GM20000 (cell line): ENCODE measurements at places on chromosomes 1 and 21.

GRCh38 chr1:168257397-168257796 lies 23.3 kb upstream of the TBX19 start:
- DNase-seq: no peak

DNA sequence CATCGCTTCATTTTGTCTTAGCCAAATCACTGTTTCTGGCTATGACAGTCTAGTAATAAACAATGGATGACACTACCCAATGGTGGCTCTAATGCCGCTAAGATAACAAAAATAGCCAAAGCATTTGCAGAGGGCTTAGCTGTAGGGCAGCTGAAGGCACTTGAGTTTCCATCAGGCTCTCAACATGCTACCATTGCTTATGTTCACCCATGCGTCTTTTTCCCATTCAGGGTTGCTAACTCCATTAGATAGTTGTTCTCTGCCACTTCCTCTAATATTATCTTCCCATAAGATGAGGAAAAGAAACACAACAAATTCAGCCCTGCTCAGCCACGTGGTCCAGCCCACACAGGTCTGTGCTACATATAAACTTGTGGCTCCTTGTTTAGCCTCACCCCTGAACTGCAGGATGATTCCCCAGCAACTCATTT lies 159.6 kb downstream of the TOMM20 start:
- no peak for DNase-seq

DNA sequence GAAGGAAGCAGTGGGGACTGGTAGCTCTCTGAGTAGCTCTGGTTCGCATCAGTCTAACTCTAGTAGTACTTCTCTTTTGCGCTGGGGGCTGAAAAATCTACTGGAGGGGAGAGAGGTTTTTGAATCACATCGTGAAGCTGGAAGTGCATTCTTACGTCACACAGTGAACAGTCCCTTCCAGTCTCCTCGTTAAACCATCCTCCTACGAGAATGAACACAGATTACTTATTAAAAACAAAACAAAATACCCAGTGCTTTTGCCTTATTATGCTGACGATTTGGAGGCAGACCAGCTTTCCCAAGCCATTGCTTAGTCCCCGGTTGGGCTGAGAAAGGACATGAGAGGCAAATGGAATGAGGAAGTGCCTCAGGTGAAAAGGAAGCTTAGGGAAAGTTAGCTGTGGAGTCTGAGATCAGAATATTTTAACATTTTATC lies 16.1 kb downstream of the HUNK start:
- no peak for DNase-seq

GRCh38 chr1:113191579-113192076 lies 118.6 kb downstream of the LRIG2 start:
- DNase-seq: no peak

GRCh38 chr21:45333583-45334121 lies 46.0 kb upstream of the POFUT2 start:
- DNase-seq: no peak

DNA sequence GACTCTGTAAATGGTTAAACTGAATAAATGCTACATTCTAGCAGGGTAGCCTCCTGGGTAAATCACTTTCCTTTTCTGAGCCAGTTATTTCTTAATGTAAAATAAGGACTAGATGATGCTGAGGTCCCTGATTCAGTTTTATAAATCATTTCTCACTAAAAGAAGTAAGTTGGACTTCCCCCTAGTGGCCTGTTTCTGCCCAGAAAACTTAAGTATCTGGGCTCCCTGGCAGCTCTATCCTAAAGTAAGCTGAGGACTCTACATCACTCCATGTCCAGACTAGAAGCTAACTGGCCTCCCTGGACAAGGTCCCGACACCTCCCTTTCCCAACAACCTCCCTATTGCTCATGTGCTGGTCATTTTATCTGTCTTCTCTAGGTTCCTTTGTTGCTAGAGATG lies 3.0 kb downstream of the GPN2 start:
- DNase-seq: no peak

- DNase-seq: no peak
Measured at GRCh38 chr1:158989424-158989823, 20.3 kb upstream of the IFI16 start.

- no peak for DNase-seq
Measured at GRCh38 chr1:43524804-43525203, 5.9 kb upstream of the PTPRF start.

GRCh38 chr1:54007613-54008012 lies 10.4 kb downstream of the LDLRAD1 start:
- DNase-seq: peak; percentile 10

GRCh38 chr1:148353461-148354283 lies 129.4 kb downstream of the PPIAL4G start:
- DNase-seq: peak; percentile 26

DNA sequence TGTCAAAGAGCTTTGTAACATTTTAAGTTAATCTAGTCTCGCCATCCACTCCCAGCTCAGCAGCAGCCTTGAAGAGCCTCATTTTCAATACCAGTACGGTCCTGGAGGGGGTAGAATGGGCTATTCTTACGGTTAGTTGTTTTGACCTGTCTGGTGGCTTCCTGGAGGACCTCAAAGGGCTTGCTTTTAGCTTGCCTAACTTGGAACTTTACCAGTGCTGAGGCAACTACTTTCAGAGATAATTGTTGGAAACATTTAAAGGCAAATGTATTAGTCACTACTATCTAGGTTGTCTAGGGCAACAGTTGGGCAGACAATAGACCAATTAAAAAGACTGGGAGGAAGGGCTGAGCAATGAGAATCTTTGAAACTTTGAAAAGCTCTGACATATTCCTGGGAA lies 56.0 kb downstream of the TTLL7 start:
- DNase-seq: no peak

GRCh38 chr1:115319706-115320105 lies 18.3 kb downstream of the NGF start:
- no peak for DNase-seq

- no peak for DNase-seq
Measured at GRCh38 chr21:26842974-26843932, 2.0 kb downstream of the ADAMTS1 start.

- no peak for DNase-seq
Measured at GRCh38 chr1:30273021-30273325, 450.4 kb downstream of the MATN1 start.

DNA sequence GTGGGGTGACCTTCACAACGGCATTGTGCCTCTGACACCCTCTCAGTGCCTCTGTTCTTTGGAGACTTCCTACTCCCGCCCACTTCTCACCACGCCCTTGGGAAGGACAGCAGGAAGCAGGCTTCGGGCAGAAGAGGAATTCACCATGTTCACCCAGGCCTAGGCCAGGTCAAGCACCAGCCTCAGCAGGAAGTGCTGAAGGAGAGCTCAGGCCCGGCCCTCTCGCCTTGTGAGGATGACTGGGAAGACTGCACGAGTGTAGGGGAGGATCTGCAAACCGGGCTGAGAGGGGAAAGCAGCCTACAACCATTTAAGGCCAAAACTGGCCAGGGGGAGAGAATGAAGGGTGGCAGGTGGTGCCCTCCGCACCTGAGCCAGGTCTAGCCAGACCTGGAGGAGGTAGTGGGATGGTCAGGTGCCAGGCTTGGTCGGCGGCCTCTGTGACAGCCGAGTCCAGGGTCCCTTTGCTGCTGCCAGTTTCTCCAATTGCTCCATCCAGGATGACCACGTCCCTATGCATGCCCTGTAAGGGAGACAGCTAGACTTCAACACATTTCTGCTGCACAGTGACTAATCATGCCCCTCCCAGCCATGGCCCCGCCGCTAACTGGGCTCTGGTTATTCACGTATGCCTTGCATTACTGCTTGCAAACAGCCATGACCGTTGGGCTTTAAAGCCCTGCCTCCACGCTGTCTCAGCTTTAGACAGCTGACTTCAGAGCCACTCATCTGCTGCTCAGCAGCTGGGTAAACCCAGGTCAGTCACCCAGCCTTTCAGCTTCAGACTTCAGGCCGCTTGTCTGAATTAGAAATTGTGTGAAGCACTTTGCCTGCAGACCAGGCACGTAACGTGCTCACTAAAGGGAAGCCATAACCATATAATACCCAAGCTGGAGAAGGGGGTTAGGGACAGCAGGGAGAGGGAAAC lies 8.9 kb downstream of the MRTO4 start:
- DNase-seq: no peak

- no peak for DNase-seq
Measured at GRCh38 chr21:17334484-17334883, 178.4 kb upstream of the CXADR start.

- DNase-seq: no peak
Measured at GRCh38 chr1:42973286-42973685, 14.6 kb upstream of the SLC2A1 start.

- no peak for DNase-seq
Measured at GRCh38 chr21:42989816-42990650, 15.7 kb downstream of the PKNOX1 start.

DNA sequence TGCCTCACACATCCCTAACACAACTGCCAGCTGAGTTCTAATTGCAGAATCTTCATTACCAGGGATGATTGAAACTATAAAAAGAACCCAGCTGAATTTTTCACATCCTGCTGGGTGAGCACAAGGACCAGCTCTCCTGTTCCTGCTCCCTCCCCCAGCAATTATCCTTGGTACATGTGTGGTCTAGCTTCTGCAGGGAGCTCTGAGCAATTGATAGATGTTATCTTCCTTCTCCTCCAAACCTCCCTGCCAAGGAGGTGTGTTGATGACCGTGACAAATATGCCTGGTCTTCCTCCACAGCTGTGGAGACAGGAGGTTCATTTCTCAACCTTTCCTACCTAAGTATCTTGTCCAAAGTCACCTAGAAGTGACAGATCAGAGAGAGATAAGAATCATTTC lies 65.3 kb upstream of the MAN1A2 start:
- no peak for DNase-seq

- no peak for DNase-seq
Measured at GRCh38 chr1:228217551-228218344, 9.9 kb downstream of the OBSCN start.

- no peak for DNase-seq
Measured at GRCh38 chr1:185759061-185759460, 24.9 kb downstream of the HMCN1 start.

- DNase-seq: no peak
Measured at GRCh38 chr1:7539769-7540175, 231.3 kb upstream of the VAMP3 start.
